Stimulated activated CD4-positive, alpha-beta T cell treated with anti-CD3 and anti-CD28 coated beads, Interleukin-12 subunit alpha, Interleukin-12 subunit beta, amount 100 ng/mL, for 4 hours (primary cell): ENCODE measurements at places on chromosomes 7 and 10.
A peak's percentile ranks its signal among the peaks of the same experiment; 100 is the strongest.

DNA sequence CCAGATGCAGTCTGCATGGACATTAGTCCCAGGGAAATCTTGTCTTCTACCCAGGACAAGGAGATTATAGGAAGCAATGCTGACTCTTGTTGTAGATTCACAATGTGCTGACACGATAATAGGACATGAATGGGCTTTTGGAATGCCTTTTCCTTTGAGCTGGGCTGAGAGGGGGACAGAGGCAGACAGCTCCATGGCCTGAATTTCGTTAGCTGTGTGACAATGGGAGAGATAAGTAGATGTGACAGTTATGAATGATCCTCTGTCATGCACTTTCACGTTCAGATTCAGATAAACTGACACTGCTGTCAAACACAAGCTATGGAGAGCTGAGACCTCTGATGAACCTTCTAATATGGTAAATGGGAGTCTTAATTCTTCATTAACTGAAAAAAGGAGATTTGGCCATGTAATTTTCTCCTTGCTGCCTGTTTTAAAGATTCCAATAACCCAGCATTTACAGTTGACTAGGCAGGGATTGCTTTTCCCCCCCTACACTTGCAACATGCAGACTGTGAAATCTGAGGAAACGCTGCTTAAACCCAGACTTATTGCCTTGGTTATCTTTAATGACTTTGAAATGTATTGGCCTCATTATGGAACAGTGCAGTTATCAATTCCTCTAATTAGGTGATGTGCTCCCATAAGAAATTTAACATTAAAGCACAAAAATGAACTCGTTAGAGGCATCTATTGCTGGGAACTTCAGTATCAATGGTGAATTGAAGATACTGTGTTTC lies 669.3 kb downstream of the AUTS2 start:
- no peak for DNase-seq

DNA sequence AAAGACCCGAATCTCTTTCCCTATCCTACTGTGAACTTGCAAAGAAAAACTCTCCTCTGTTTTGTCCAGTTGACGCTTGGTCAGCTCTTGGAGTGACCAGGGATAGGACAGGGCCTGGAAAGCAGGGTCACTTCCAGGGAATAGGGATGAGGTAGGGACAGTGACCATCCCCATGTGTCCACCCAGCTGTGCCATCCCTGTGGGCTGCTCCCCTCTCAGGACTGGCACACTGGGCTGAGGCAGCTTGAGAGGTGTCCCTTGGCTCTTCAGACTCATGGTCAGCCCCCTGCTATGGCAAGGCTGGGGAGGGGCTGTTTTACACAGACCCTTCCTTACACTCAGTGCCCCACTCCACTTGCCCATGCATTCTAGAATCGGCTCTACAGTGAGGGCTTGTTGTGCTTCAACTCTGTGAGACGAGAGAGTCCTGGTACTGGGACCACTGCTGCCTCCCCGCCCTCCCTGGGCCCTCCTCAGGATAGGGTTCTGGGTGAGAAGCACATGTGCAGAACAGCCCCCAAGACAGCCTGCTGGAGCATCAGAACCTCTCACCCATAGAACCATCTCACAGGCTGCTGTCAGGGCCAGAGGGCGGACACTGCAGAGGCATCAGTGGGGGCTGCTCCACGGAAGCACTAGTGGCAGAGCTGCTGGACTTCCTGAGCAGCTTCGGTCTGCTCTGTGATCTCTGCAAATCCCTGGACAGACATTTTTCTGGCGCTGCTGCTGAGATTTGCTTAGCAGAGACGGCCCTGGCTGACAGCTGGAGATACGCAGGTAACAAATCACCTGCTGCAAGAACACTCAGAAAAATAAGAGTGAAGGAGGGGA lies 202.8 kb upstream of the CXCL12 start:
- DNase-seq: no peak

DNA sequence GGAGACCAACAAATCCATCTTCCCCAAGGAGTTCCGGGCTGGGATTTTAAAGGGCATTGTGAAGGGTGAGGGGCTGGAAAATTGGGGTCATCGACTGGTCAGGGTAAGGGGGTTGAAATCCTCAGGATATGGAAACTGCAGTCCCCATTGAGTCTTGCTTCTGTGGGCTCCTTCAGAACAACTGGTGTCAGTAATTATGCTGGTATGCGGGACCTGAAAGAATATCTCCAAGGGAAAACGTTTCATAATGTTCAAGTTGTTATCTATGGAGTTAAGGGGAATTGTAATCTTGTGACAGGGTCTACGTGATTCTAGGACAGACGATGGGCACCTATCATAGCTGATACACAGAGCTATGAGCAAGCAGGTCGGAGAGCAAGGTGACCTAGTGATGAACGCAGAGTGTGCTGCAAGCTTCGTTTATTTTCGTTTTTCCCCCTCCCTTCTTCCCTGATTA lies 494 bp upstream of the RHBDD2 start:
- no peak for DNase-seq

- DNase-seq: no peak
Measured at GRCh38 chr7:53340220-53340619, 304.8 kb downstream of the POM121L12 start.

DNA sequence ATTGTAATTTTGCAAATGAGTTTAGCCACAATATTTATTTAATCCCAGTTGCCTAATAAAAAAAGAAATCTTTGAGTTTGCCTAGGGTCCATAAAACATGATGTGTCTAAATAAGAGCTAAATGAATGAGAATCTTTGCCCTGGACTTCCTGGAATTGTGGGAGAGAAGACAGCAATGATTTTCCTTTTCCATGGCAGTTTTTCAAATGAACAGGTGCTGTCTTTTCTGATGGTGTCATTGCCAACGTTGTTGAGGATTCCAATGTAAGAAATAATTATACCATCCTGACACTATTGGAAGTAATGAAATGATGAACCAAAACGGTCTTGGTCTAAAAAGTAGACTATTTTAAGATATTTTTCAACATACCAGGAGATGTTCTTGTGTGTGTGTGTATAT lies 984.7 kb upstream of the CELF2 start:
- DNase-seq: no peak

GRCh38 chr7:135822376-135822775 lies 73.8 kb upstream of the FAM180A start:
- no peak for DNase-seq

DNA sequence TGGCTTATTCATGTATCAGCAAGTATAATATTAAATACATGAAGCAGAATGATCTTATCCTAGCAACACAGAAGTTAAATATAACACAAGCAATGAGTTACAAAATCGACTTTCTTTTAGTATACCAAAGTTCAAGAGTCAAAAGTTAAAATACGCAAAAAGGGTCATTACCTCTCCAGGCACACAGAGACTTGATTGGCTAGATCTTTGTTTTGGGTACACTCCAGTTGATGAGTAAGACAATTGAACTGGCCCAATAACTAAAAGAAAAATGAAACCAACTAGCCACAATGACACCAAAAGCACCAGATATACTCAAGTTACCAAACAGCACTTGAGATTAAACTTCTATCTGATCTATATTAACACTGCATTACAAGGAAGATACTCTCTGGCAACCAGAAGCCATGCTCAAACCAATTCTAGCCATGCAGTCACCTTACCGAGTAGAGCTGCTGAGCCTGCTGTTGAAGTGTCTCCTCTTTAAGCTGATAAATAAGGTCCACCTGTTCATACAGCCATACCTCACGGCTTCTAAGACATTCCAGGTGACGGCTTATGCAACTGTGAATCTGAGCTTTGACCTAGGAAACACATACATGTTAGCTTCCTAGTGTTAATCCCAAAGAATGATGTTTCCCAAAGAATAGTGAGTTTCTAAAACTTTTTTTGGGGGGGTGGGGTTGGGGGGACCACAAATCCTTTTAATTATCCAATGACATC lies 15.6 kb downstream of the NCOA4 start:
- no peak for DNase-seq

DNA sequence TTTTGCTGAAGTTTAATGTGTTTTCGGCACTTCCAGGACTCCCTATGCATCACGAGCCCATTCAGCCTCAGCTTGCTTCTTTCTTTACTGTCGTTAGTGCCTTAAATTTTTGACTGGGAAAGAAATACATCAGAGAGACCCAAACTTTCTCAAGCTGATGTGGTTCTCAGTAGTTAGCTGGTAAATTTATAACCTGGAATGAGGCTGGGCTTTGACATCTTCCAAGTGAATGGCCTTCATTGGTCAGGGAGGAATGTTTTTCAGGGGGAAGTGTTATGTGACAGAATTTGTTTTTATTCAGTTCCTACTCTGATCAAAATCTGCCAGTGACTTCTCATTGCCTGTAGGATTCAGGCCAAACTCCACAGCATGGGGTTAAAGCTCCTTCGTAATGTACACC lies 296.9 kb downstream of the SORCS3 start:
- DNase-seq: no peak

DNA sequence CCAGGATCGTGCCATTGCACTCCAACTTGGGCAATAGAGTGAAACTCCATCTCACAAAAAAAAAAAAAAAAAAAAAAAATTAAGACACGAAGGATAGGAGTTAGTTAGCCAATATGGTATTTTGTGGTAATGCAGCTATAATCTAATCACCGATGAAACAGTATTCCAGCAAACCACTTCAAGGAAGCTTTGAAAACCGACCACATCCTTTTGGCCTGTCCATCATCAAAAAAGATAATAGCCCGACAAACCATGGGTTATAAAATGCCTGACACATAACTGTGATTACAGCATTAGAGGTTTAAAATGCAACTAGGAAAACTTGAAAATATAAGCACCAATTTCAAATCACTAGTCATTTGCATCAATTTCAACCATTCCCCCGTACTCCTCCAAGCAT lies 728.6 kb upstream of the C7orf33 start:
- DNase-seq: no peak

- no peak for DNase-seq
Measured at GRCh38 chr10:73366381-73367298, 8.0 kb upstream of the CFAP70 start.

DNA sequence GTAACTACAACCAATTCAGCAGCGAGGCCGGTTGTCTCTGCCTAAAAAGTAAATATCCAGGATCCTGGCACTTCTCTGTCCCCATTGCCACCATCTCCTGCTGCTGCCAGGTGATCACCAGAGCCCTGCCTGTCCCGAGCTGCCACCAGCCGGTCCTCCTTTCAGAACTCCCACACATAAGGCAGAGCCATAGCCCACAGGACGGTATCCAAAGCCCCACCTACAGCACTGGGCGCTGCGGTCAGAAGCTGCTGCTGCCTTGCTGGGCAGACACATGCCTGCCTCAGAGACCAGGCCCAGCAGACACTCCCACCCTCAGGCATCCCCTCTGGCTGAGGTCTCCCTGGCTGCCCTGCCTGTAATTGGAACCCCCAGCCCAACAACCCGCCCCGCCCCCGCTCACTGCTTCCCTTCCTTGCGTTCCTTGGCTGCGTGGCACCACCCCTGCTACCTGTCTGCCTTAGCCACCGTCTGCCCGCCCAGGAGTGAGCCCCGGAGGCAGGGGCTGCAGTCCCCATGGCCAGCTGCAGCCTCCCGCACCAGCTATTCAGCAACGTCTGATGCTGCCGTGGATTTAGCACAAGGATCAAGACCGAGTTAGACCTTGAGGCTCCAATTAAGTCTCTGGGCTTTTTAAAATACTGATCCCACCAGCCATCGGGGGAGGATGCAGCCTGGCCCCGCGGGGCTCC lies 100.7 kb downstream of the CYTH3 start:
- no peak for DNase-seq

DNA sequence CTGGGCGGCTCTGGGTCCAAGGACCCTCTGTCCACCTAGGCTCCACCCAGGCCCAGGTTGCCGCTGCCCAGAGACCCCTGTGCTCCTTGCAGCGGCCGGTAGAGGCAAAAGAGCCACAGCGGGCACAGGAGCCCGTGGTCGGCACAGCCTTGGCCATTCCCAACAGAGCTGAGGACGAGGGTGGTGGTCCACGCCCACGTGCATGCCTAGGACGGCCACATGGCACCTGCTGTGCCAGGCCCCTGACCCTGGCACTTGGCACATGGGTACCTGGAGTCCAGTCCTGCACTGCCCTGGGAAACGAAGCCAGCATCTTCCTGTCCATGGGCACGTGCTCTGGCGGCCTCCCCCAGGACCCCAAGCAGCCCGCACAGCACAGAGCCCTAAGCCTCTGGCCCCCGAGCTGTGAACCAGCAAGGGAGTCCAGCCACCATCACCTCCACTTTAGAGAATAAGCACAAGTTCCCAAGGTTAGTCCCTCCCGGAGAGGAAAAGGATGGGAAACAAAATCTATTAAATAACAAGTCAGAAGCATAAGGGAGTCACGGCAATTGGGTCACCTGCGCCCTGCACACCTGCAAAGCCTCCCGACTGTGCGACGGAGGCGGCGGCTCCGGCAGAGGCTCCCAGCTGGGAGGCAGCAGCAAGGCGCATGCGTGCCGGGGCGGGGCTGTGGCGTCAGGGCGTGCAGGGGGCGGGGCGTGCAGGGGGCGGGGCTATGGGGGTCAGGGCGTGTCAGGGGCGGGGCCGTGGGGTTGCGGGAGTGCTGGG lies 59.1 kb downstream of the STK32C start:
- peak; percentile 74 for DNase-seq

DNA sequence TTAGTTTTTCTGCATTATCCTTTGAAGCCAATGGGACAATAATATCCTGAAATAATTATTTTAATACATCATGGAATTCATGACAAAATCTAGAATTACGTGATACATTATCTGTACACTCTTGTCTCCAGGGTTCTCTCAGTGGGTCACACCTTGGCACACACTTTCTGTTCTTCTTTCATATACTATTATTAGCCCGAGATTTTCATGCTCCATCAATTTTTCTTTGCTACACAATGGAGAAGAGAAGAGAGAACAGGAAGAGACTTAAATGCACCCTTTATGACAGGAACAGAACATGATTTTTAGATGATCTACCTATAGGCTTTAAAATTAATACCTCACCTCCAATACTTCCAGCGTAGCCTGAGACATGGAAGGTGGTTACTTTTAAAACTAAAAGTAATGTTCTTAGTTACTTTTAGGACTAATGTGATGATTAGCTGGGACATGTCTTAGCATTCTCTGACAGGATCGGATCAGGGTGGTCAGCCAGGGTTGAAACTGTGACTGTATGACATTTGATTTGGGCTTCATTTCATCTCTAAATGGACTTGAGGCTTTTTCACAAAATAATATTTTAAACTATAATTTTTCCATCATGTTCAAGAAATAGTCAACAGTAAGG lies 148.2 kb upstream of the WNT16 start:
- DNase-seq: no peak

GRCh38 chr10:7984896-7985295 lies 69.6 kb upstream of the GATA3 start:
- no peak for DNase-seq

GRCh38 chr10:21173802-21174714 lies 276.9 kb upstream of the NEBL start:
- peak; percentile 30 for DNase-seq

GRCh38 chr10:17548770-17549169 lies 68.4 kb downstream of the HACD1 start:
- no peak for DNase-seq

- DNase-seq: no peak
Measured at GRCh38 chr10:124142960-124143359, 49.6 kb upstream of the CHST15 start.

- DNase-seq: no peak
Measured at GRCh38 chr10:113569576-113569975, 16.7 kb downstream of the HABP2 start.

DNA sequence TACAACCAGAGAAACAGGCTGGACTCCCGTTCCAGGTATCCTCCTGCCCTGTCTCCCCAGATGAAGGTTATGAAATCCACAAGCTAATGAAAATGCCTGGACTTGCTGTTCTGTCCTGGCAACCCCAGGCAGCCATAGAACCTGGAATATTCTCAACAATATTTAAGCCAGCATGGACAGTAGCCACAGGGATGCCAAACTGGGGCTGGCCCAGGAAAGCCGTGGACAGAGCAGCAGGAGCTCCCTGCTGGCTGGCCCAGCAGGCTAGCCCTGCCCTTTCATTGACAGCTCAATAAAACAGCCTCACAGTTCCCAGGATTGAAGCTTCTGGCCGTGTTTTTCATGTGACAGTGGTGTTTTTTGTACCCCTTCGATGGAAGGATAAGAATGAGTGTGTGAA lies 230.6 kb downstream of the BMPER start:
- DNase-seq: no peak
